ENCODE measurements at places on chromosomes 6 and 20. TPM values are rescaled to one million over a fixed set of nuclear protein-coding genes. Genes with fewer than 3 reads are reported as not detected.

- peak; percentile 53 for DNase-seq
- no peaks in the 10 kb centered on the region for H3K27me3 ChIP-seq
- no peak overlapping the region for H3K27ac ChIP-seq
- H3K36me3 ChIP-seq: peaks cover 65% of the 10 kb centered on the region
- no peaks in the 10 kb centered on the region for H3K4me1 ChIP-seq
- no peak overlapping the region for H3K4me3 ChIP-seq
Measured at GRCh38 chr20:5100684-5101347, 18.9 kb downstream of the PCNA start.

DNA sequence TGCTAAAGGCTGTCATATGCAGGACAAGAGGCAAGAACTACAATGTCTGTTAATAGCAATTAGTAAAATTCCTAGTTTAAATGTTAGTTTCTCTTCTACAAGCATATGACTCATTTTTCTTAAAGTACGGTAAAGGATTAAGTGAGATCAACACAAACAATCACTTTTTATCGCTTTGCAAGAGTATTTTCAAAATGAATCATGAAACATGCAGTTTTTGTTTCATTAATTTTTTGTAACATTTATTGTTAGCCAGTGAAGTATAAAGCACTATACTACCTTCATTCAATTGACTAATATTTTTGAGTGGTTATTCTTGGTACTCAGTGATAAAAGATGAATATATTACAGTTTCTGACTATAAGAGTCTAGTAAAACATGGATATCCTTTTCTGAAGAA, 138.6 kb downstream of the AHI1 start:
- H3K27me3 ChIP-seq: no peaks in the 10 kb centered on the region
- H3K36me3 ChIP-seq: no peaks in the 10 kb centered on the region
- peaks cover 13% of the 10 kb centered on the region for H3K4me1 ChIP-seq
- no peak overlapping the region for H3K4me3 ChIP-seq

- H3K4me3 ChIP-seq: no peak overlapping the region
- peaks cover 22% of the 10 kb centered on the region for H3K36me3 ChIP-seq
- peak overlapping the region; percentile 59 for H3K27ac ChIP-seq
- peaks cover 37% of the 10 kb centered on the region for H3K4me1 ChIP-seq
- no peak for DNase-seq
- no peaks in the 10 kb centered on the region for H3K27me3 ChIP-seq
Measured at GRCh38 chr20:57559658-57560553, 1.0 kb upstream of the PCK1 start.

DNA sequence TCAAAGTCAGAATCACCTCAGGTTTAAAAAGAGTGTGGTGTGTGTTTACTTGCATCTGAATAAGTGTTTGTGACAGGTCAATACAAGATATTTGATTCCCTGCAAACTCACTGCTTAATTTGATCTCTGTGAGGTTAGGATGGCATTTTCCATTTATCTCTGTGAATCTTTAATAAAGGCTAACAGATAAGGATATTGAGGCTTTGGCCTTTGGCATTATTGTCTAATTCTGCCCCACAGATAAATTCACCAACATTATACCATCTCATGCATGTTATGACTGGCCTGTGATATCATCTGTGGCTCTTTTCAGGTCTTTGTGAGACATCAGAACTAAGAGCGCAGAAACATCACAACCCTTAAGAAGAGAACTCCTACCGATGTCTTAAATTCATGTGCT, 84.7 kb downstream of the TRMT6 start:
- H3K27ac ChIP-seq: no peak overlapping the region
- no peak for DNase-seq

DNA sequence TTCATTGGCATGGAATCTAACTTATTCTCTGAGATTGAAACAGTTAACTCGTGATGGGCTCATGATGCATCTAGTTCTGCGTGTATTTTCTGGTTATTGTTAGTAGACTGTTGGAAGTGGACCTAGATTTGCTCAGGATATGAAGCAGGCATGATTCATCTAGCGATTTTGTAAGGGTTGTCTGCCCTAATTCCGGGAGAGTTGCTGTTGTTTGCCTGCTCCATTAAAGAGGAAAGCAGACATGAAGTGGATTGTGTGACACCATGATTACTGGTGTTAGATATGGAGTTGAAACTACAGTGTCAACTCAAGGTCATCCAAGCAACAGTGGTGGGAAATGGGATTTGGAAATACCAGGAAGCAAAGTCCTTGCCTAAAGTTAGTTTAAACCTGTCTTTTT, 41.0 kb downstream of the SOX4 start:
- H3K27ac ChIP-seq: no peak overlapping the region
- DNase-seq: no peak
- no peaks in the 10 kb centered on the region for H3K27me3 ChIP-seq
- H3K4me1 ChIP-seq: no peaks in the 10 kb centered on the region
- H3K36me3 ChIP-seq: no peaks in the 10 kb centered on the region

- H3K4me3 ChIP-seq: no peak overlapping the region
- H3K27ac ChIP-seq: no peak overlapping the region
- DNase-seq: no peak
- no peaks in the 10 kb centered on the region for H3K27me3 ChIP-seq
- no peaks in the 10 kb centered on the region for H3K36me3 ChIP-seq
Measured at GRCh38 chr20:49562311-49563014, 5.5 kb downstream of the PTGIS start.

- H3K27me3 ChIP-seq: no peaks in the 10 kb centered on the region
- H3K4me1 ChIP-seq: peaks cover 6% of the 10 kb centered on the region
- H3K4me3 ChIP-seq: no peak overlapping the region
- no peak overlapping the region for H3K27ac ChIP-seq
- DNase-seq: no peak
Measured at GRCh38 chr6:128127650-128128049, 226.8 kb upstream of the THEMIS start.

DNA sequence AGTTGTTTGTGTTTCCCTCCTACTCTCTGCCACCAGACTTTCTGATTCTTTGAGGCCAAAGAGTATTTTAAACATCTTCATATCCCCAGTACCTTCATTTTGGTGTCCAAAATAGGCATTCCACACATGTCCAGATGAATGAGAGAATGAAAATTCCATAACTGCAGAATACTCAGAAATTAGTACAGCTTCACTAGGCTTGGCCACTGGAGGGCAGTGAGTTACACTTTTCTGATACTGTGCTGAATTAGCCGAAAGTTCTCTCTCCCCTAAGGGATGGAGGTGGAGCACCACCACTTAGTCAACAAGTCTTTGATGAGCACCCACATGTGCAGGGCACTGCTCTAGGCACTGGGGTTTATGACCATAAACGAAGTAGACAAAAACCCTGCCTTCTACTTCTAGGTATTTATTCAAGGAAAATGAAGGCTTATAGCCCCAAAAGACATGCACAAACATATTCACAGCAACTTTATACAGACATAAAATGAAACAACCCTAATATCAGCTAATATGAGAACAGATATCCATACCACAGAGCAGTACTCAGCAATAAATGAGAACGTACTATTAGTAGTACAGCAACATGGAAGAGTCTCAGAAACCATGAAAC, 46.1 kb upstream of the TMEM217 start:
- H3K27ac ChIP-seq: no peak overlapping the region
- peaks cover 22% of the 10 kb centered on the region for H3K36me3 ChIP-seq
- no peaks in the 10 kb centered on the region for H3K4me1 ChIP-seq
- no peak for DNase-seq

GRCh38 chr20:44418069-44418905, 57.4 kb upstream of the TTPAL start:
- H3K27me3 ChIP-seq: no peaks in the 10 kb centered on the region
- H3K36me3 ChIP-seq: peaks cover 90% of the 10 kb centered on the region
- DNase-seq: no peak
- no peak overlapping the region for H3K4me3 ChIP-seq

GRCh38 chr6:4102687-4103244, 23.8 kb upstream of the FAM217A start:
- no peaks in the 10 kb centered on the region for H3K4me1 ChIP-seq
- H3K27ac ChIP-seq: no peak overlapping the region
- peak; percentile 49 for DNase-seq

- H3K27ac ChIP-seq: no peak overlapping the region
- H3K36me3 ChIP-seq: no peaks in the 10 kb centered on the region
- H3K27me3 ChIP-seq: no peaks in the 10 kb centered on the region
- no peaks in the 10 kb centered on the region for H3K4me1 ChIP-seq
- DNase-seq: no peak
Measured at GRCh38 chr20:11012975-11013374, 339.2 kb upstream of the JAG1 start.

DNA sequence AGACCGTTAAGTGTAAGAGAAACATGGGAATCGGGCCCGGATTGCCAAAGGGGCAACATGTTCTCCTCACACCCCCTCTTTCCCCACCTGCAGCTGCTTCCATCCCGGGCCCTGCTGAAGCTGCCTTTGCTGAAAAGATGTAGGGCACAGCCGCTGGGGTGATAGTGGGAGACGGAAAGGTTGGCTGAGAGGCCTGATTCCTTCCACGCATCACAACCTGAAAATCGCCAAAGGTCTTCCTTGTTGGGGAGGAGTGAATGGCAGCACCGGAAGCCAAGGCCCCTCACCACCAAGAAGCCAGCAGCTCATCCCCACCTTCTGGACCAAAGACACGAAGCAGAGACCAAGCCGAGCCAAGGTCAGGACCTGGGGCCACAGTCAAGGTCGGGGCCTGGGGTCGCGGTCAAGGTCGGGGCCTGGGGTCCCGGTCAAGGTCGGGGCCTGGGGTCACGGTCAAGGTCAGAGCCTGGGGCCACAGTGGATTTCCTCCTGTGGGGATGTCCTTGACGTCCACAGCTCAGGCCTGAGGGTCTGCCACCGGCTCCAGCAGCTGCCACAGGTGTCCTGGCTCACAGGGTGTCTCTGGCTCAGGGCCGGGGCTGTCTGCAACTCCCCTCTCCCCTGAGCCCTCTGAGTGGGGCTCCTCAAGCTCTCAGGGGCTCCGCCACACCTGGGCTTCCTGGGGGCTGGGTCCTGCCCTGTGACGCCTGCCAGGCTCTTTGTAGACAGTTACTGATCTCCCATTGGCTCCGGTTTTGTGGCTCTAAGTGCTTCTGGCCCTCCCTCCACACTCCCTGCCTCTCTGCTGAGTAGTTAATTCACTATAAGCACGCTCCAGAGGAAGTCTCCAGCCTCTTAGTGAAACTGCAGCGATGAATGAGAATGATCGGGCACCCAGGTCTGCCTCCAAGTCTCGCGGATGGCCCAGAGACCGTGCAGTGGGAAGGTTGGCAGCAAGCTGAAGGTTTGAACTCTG, 5.5 kb upstream of the CHRNA4 start:
- no peaks in the 10 kb centered on the region for H3K36me3 ChIP-seq
- H3K4me1 ChIP-seq: peaks cover 6% of the 10 kb centered on the region
- no peak for DNase-seq
- no peak overlapping the region for H3K27ac ChIP-seq

- no peaks in the 10 kb centered on the region for H3K4me1 ChIP-seq
- H3K4me3 ChIP-seq: no peak overlapping the region
- DNase-seq: no peak
- H3K36me3 ChIP-seq: no peaks in the 10 kb centered on the region
Measured at GRCh38 chr20:47810116-47810677, 24.9 kb upstream of the SULF2 start.

DNA sequence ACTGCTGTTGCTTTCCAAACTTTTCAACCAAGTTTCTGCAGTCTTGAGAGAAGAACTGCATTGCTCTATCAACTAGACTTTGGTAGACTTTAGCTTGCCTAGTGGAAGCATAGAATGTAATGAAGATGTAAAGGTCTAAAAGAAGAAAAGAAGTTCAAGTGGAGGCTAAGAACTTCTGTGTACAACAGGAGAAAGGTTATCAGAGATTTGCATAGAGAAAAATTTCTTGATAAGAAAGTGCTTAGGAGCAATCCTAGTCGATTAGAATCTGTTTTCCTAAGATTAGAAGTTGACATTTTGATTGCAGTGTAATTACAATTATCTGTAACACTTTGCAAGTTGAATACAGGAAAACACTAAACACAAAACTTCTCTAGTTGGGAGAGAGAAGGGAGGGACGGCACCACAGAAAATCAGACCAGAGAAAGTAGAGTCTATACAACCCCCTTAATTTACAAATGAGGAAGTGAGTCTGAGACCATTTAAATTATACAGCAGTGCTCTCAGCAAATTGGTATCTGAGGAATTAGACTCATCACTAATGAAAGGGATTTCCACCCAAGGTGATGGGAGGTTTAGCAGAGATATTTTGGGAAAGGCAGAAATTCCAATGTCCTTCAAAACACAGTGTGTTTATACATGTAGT, 194.3 kb upstream of the MARCKS start:
- H3K4me1 ChIP-seq: peaks cover 16% of the 10 kb centered on the region
- H3K27me3 ChIP-seq: no peaks in the 10 kb centered on the region

DNA sequence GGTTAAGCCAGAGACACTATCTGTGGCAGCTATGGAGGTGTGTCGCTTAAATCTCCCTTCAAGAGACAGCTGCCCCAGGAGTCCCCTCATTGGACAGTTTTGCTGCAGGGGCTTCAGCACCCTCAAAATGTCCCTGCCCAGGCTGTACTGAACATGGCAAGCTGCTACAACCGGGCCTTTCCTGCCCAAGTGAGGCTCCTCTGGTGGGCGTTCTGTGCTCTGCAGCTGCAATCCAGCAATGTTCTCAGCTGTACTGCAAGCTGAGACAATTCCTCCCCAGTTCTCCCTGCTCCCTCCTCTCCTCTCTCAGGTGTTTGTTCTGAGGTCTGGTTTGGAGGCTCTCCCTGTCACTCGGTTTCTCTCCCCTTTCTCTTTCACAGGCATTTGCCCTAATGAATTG, 190.8 kb upstream of the LAMP5 start:
- H3K4me1 ChIP-seq: peaks cover 17% of the 10 kb centered on the region
- H3K36me3 ChIP-seq: no peaks in the 10 kb centered on the region
- DNase-seq: peak; percentile 31
- no peaks in the 10 kb centered on the region for H3K27me3 ChIP-seq
- no peak overlapping the region for H3K4me3 ChIP-seq

DNA sequence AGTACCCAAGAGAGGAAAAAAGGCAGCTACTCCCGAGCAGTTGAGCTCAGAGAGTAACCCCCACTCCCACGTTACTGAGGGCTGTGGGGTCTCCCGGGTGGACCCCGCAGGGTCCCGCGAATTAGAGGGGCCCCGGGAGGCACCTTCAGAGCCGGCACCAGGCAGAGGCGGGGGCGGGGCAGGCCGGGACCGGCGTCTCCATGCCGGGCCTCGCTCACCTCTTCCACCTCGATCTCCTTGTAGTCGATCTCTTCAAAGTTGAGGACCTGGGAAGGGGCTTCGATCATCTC, 381 bp downstream of the MAP3K7 start:
- no peaks in the 10 kb centered on the region for H3K4me1 ChIP-seq
- peak; percentile 40 for DNase-seq
- H3K4me3 ChIP-seq: peak overlapping the region; percentile 97
- no peaks in the 10 kb centered on the region for H3K27me3 ChIP-seq

- H3K36me3 ChIP-seq: peaks cover 2% of the 10 kb centered on the region
- no peak for DNase-seq
- peaks cover 19% of the 10 kb centered on the region for H3K4me1 ChIP-seq
- H3K27me3 ChIP-seq: no peaks in the 10 kb centered on the region
Measured at GRCh38 chr6:34957231-34957783, 68.3 kb downstream of the ANKS1A start.

GRCh38 chr20:60261333-60261732, 303.1 kb downstream of the CDH26 start:
- peaks cover 2% of the 10 kb centered on the region for H3K27me3 ChIP-seq
- H3K27ac ChIP-seq: no peak overlapping the region
- H3K4me3 ChIP-seq: no peak overlapping the region
- H3K4me1 ChIP-seq: peaks cover 2% of the 10 kb centered on the region
- H3K36me3 ChIP-seq: no peaks in the 10 kb centered on the region
- DNase-seq: no peak

GRCh38 chr20:25547063-25547462, 38.3 kb downstream of the NINL start:
- no peak overlapping the region for H3K4me3 ChIP-seq
- DNase-seq: no peak
- peaks cover 23% of the 10 kb centered on the region for H3K4me1 ChIP-seq
- no peak overlapping the region for H3K27ac ChIP-seq

The ECT2L gene
- polyA plus RNA-seq: 0.13 TPM

The TCF21 gene
- polyA plus RNA-seq: 11.5 TPM

The MEI4 gene
- polyA plus RNA-seq: 0.09 TPM

The C6orf58 gene
- polyA plus RNA-seq: 0.12 TPM

The LRRC1 gene
- polyA plus RNA-seq: 40.6 TPM

All from large intestine (tissue), 12 donors.